ENCODE measurements at places on chromosomes 2 and 18. TPM values are rescaled to one million over a fixed set of nuclear protein-coding genes. Genes with fewer than 3 reads are reported as not detected.

GRCh38 chr18:58314284-58314683 is 270.3 kb downstream of the NEDD4L start:
- DNase-seq: peak; percentile 44

GRCh38 chr2:139514951-139515350 is 734.8 kb upstream of the NXPH2 start:
- DNase-seq: no peak

The SP140L gene
- 5.7 TPM for total RNA-seq

The CD8B2 gene
- not detected for total RNA-seq

The FSIP2 gene
- 0.20 TPM for total RNA-seq

- DNase-seq: no peak
Observed at GRCh38 chr2:108858894-108859293, 72.3 kb downstream of the CCDC138 start.

The MAPRE3 gene
- total RNA-seq: 52.4 TPM

DNA sequence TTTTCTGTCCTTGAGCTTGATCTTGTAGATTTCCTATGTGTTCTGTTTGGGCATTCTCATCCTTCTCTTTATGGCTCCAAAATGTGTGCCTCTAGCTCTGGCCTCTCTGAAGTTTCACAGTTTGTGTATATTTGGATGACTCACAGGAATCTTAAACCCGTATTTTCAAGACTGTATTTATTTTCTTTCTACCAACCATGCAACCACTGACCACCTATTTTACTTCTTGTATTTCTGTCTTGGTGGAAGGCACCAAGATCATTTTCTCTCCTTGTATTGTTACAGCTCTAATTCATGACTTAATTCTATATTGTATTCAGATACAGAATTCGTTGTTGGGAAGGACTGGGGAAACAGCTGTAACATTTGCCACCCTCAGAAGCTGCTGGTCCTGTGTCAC is 39.5 kb downstream of the ACSL3 start:
- DNase-seq: no peak

- DNase-seq: no peak
Observed at GRCh38 chr2:170163411-170164065, 14.4 kb upstream of the MYO3B start.

GRCh38 chr2:132605236-132606180 is 64.5 kb downstream of the LYPD1 start:
- no peak for DNase-seq

- DNase-seq: no peak
Observed at GRCh38 chr18:54679318-54680149, 88.5 kb downstream of the DYNAP start.

- DNase-seq: no peak
Observed at GRCh38 chr18:58527285-58527951, 101.5 kb downstream of the ALPK2 start.

- DNase-seq: no peak
Observed at GRCh38 chr2:207766041-207766551, 3.6 kb downstream of the FZD5 start.

The CTNNA2 gene
- total RNA-seq: not detected

The INHBB gene
- 2.8 TPM for total RNA-seq

DNA sequence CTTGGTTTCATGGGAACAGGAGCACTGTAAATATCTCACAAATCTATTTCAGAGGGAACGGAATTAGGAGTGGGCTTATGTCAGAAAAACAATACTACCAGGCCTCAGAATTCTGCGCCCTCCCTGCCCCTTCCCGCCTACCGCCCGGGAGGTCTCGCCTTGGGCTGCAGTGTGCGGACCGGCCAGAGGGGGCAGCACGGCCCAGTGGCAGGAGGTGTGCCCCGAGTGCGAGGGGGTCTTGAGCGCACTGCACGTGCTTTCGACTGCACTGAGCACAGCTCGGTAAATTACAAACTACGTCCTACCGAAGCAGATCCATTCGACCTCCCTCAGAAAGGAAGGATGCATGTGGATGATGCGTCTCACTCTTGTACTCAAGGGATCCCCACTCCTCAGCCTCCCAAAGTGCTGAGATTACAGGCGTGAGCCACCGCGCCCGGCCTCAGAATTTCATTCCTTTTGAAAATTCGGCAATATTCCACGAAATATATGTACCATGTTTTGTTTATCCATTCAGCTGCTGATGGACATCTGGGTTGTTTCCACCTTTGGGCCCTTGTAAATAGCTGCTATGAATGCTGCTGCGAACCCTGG is 297.0 kb downstream of the BCL2 start:
- DNase-seq: no peak

DNA sequence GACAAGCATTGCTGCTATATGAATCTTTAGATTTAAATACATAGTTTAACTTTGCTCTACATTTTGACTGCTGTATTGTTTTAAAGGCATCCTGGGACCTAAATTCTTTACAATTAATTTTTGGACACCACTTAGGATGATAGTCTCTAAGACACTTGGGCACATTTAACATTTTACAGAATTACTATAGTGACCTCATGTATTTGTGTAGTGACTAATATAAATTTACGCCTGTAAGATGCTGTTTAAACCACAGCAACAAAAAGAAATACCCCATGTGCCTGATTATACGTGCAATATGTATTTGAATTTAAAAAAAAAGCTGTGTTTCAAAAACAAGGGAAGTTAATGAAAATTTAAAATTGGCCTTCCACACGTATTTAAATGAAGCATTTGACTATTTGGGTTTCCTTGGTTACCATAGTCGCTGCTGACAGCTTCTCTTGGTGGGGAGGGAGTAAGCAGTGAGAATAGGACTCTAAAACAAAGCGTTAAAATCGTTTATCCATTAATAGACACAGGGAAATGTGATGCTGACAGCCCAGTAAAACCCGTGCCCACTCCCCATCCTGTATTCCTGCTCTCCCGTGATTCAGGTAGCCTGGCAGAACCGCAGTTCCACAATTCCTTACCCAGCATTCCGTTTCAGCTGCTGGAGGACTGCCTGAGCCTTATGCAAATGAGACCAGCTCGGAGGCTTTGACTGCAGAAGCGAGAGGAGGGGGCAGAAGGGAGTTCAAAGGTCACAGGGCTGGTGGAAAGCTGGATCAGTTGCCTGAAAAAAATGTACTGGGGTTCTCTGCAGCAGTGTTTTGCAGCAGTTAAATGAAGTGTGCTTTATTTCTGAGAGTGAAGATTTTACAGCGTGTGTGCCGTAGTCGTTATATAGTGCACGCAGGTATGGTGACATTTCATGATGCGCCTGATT is 104.3 kb downstream of the CSRNP3 start:
- peak; percentile 49 for DNase-seq
